ENCODE measurements at places on chromosomes 7 and 10.

DNA sequence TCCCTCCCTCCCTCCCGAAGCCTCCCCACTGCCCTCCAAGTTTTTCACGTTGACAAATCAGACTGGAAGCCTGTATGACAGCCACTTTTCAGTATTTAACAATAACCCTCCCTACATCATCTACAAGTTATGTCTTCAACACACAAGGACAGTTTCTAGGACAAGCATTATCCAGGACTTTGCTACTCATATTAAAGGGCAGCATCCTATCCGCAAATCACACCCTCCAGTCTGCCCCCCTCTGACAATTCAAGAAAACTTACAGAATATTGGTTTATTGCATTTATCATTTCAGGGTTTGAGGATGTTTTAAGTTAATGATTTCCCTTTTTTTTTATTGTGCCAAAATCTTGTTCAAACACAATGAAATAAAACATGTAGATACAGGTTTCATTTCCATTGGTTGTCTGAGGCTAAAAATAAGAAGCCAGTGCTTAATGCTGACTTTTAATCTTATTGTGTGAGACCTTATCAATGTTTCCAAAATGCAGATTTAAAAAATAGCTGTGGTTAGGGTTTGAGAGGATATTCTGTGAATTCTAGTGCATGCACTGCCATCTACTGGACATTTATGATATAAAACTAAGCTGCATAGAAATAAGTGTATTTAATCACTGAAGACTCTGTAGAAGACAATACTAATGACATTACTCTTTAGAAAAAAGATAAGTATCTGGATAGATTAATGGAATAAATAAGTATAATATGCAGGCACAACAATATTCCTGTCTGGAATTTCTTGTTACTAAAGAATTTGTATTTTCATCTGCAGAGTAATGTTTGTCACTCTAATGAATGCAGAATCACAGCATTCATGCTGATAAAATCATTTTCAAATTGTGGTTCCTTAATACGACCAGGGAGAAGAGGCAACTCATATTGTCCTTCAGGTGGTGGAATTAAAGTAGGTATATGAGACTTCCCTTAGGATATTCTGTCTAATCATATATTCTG lies 64.1 kb downstream of the CAV1 start:
- DNase-seq, result no peak

- DNase-seq, result no peak
Observed at GRCh38 chr7:146378196-146378595, 261.6 kb downstream of the CNTNAP2 start.

GRCh38 chr10:49243610-49244283 lies 55.2 kb upstream of the C10orf71 start:
- no peak for DNase-seq

- no peak for DNase-seq
Observed at GRCh38 chr10:28400176-28400575, 97.3 kb upstream of the MPP7 start.

DNA sequence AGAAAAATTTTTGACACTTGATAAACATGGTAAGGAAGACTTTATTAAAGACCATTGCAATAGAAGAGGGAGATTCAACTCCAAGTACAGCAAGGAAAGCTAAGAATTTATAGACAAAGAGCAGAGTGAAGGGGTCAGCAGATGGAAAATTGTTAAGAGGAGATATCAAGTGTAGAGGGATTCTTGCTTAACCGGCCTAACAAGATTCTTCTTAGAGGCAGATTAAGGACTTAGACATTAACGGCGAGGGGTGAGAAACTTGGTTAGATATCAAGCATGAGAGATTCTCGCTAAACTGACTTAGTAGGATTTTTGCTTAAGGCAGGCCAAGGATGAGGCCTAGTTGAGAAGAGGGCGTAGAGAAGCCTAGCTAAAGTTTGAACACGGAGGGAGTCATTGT lies 76.0 kb downstream of the ITGB1 start:
- no peak for DNase-seq

GRCh38 chr7:28076423-28077200 lies 104.0 kb downstream of the JAZF1 start:
- no peak for DNase-seq

DNA sequence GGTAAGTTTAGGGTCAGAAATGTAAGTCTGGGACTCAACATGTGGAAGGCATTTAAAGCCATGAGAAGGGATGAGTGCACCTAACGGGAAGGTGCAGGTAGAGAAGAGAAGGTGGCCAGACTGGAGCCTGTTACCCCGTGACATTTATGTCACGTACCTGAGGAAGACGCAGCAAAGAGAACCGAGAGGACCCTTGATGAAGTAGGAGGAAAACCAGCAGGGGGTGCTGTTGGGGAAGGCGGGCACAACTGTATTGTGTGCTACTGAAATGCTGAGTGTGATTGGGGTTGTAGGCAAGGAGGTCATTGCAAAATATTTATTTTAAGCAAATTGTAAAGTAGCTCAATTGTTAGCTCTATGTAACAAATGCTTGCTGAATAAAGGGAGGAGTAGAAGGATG lies 338.2 kb upstream of the PRKCQ start:
- no peak for DNase-seq

GRCh38 chr10:43888586-43888985 lies 239.9 kb upstream of the ZNF32 start:
- no peak for DNase-seq

- DNase-seq, result no peak
Observed at GRCh38 chr7:94272821-94273583, 121.7 kb upstream of the COL1A2 start.

- no peak for DNase-seq
Observed at GRCh38 chr10:33047655-33048054, 89.6 kb upstream of the ITGB1 start.

- no peak for DNase-seq
Observed at GRCh38 chr7:116630357-116630756, 41.6 kb upstream of the MET start.

DNA sequence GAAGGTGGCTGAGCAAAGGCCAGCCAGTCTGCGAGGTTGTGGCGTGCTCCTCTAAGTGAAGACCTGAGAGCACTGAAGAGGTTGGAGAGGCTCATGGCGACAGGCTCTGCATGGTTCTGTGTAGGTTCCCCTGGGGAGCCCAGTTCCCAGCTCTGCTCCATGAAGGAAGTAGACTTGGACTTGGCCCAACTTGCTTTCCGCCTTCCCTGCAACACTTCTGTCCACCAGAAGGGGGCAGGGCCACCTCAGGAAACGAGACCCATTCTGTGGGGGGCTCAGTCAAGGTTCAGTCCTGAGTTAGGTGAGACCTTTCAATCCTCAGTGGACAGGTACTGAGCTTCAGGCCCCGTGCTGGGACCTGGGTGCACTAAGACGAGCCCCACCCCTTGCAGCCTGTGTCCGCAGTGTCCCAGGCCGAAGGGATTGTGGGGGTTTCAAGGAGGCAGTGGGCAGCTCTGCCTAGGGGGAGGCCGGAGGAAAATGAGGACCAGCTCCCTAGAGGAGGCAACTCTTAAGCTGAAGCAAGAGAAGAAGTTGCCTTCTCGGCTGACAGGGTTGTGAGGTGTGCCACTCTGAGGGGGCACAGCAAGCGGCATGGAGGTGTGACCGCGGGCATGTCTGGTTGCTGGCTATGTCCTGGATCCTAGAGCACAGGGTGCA lies 15.0 kb upstream of the PCBD1 start:
- DNase-seq, result no peak

DNA sequence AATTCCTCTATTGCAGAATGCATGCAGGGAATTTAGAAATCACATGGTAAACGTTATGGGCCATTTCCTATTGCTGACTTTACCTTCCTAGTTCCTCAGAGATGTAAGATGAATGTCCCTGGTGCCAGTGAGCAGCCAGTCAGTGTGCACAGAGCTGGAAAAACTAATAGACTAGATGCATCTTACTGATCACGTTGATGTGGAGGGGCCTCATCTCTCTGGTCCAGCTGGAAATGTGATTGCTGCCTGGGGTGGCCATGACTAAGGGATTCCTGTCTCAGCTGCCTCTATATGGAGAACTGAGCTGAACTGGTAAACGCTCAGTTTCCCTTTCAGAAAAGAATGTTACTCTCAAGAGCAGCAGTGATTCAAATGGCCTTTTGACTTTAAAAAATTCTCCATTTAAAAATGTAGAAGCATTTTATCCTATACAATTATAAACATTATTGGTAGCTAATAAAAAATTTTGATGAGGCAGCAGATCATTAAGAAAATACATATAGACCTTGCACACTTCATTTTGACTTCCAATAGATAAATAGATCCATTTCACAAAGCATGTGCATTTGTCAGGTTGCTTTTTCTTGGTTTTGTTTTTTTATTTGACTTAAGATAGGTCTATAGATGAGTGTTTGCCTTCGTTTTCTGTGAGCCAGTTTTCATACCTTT lies 80.5 kb upstream of the INSYN2A start:
- DNase-seq, result no peak

DNA sequence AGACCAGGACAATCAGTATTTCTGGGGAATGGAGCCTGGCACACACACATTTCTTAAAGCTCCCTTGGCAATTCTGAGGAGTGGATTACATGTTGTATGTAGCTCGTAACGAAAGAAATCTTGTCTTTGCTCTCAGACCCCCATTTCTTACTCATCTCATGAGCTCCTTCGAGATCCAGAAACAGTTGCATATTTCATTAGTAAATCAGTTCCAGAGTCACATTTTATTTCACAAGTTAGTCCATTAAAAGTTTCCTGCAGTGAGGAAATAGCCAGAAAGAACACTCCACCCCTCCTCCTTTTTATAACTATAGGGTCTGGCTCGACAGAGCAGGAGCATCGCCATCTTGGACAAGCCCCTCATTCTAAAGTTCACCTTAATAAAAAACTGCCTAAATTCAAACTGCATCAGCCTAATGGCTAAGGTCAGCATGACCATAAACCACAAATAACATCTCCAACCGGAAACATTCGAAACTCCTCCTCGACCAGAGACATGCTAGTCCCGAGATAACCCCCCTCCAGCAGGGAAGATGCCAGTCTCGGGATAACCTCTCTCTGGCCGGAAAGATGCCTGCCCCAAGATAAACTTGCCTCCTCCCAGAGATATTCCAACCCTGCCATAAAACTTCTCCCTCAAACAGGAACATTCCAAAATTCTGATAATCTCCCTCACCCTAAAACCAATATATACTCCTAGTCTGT lies 7.4 kb downstream of the EGFR start:
- DNase-seq, result no peak

DNA sequence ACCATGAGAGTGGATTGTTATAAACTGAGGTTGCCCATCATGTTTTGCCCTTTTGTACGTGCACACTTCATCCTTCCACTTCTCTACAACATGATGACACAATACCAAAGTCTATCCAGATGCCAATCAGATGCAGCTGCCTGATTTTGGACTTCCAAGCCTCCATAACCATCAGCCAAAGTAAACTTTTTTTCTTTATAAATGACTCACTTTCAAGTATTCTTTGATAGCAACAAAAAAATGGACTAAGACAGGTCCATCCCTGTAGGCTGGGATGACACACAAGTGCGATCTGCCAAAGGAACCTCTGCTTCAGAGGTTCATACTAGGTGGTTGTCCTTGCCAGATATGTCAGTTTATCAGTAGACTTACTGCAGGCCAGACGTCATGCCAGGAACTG lies 320.2 kb upstream of the FZD1 start:
- no peak for DNase-seq

DNA sequence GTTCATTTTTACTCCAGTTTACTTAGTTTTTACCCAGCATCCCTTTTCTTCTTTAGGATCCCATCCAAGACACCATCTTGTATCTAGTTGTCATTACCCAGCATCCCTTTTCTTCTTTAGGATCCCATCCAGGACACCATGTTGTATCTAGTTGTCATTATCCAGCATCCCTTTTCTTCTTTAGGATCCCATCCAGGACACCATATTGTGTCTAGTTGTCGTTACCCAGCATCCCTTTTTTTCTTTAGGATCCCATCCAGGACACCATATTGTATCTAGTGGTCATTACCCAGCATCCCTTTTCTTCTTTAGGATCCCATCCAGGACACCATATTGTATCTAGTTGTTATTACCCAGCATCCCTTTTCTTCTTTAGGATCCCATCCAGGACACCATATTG lies 63.4 kb upstream of the GJD4 start:
- no peak for DNase-seq

- no peak for DNase-seq
Observed at GRCh38 chr7:40965016-40965415, 737.9 kb downstream of the INHBA start.

- no peak for DNase-seq
Observed at GRCh38 chr7:138000081-138000701, 1.7 kb downstream of the CREB3L2 start.

DNA sequence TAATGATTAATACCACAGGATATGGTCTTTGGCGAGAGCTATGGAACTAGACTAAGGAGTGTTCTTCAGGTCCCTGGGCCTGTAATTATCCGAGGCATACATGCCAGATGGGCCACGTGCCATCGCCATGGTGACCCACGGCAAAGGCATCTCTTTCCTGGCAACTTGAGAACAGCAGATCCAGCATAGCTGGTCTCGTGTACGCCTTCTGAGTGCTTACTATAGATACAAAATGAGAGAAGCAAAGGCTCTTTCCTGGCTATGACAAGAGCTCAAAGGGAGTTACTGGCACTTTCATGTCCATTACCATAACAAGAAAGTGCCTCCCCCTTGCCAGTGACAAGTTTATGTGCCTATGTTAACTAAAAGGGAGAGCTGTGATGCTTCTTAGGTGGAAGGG lies 26.0 kb upstream of the GLI3 start:
- no peak for DNase-seq

- DNase-seq, result no peak
Observed at GRCh38 chr7:50775836-50776235, 6.9 kb downstream of the GRB10 start.

DNA sequence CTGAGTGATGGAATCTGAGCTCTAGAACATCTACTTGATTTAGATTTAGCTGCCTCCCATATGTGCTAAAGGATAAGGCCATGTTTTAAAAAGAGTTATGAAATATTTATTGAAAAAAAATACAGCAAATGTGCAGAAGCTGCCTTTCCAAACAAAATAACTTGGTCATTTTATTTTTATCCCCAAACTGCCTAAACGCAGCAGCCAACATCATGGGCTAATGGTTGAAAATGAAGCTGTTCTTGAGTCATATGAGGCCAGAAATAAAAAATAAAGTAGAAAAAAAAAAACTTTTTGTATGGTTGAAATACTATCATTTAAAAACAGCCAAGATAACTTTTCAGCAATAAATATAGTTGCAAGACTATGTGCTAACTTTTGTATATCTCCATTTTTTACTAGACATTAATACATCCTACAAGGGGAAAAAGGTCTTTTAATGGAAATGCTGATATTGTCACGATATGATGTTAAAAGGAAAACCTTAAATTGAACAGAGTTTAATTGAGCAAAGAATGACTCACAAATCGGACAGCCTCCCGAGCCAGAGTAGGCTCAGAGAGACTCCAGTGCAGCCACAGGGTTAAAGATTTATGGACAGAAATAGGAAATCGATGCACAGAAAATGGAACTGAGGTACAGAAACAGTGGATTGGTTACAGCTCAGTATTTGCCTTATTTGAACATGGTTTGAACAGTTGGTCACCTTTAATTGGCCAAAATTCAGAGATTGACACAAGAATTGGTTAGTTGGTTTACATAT lies 305.8 kb downstream of the MDFIC start:
- DNase-seq, result no peak

DNA sequence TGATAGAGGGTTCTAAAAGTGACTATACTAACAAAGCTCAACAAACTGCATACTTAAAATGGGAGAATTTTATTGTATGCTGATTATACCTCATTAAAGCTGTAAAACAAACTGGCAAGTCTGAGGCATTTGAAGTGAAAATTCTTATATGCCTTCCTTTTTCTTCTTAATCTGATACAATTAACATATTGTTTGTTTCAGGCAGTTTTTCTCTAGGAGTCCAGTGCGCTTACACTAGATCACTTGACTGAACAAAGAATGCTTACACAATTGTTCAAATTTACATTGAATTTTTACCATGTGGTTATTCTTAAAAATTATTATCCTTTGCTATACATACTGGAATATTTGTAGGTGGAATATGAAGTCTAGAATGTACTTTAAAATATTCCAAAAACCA lies 89.0 kb downstream of the GLCCI1 start:
- no peak for DNase-seq
